Naive thymus-derived CD8-positive, alpha-beta T cell (primary cell): ENCODE measurements at places on chromosomes 7 and 10. TPM values are rescaled to one million over a fixed set of nuclear protein-coding genes. Genes with fewer than 3 reads are reported as not detected.

DNA sequence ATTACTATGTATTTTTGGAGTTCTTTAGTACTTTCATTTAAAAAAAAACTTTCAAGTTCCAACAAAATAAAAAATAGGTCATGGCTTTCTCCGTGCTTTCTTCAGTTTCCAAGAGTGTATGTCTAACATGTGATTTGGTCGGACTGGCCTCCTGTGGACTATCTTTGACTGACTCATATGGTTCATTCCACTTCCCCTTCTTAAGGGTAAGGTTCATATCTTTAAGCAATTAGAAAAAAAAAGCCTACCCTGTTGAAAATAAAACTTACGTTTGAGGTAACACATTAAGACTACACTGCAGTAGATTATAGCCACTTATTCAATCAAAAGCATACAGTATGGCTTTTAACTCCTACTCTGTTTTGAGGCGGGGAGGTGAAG lies 112.8 kb upstream of the AHR start:
- H3K27me3 ChIP-seq, result no peaks in the 10 kb centered on the region
- peak overlapping the region; percentile 40 for H3K27ac ChIP-seq

- no peak overlapping the region for H3K4me3 ChIP-seq
- no peaks in the 10 kb centered on the region for H3K36me3 ChIP-seq
- H3K27ac ChIP-seq, result no peak overlapping the region
Measured at GRCh38 chr7:46054272-46054671, 133.2 kb upstream of the IGFBP3 start.

LRRC18 gene
- not detected for total RNA-seq

PHTF2 gene
- total RNA-seq, result 12.3 TPM

DNA sequence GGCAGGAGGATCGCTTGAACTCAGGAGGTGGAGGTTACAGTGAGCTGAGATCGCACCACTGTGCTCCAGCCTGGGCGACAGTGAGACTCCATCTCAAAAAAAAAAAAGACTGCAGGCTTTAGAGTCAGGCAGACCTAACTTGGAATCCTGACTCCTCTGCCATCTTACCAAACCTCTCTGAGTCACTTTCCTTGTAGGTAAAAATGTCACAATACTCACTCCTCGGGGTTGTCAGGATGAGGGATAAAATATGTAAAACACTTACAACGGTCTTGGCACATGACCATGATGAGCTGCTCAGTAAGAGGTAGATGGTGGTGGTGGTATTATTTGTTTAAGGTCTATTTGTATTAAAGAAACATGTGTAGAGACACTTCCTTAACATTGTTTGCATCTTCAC lies 154.1 kb upstream of the PDE1C start:
- H3K27me3 ChIP-seq, result peaks cover 8% of the 10 kb centered on the region
- no peak overlapping the region for H3K4me3 ChIP-seq
- H3K27ac ChIP-seq, result no peak overlapping the region
- no peak for DNase-seq
- no peaks in the 10 kb centered on the region for H3K4me1 ChIP-seq

DNA sequence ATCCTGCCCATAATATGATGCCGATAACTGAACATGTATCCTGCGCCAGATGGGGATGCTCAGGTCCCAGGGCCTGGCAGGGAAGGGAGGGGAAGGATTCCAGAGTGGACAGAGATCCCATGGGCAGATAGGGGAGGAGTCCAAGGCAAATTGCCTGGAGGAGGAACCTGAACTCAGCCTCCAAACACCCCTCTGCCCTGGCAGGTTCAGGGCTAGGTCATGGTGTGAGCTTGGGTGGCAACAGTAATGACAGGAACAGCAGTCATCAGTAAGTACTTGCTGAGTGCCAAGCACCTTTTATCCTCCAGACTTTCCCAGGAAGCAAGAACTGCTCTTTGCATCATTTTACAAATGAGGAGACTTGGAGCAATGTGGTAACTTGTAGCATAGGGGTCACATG lies 3.8 kb upstream of the PALD1 start:
- no peak overlapping the region for H3K4me3 ChIP-seq
- H3K36me3 ChIP-seq, result no peaks in the 10 kb centered on the region
- DNase-seq, result no peak
- H3K4me1 ChIP-seq, result peaks cover 15% of the 10 kb centered on the region

DNA sequence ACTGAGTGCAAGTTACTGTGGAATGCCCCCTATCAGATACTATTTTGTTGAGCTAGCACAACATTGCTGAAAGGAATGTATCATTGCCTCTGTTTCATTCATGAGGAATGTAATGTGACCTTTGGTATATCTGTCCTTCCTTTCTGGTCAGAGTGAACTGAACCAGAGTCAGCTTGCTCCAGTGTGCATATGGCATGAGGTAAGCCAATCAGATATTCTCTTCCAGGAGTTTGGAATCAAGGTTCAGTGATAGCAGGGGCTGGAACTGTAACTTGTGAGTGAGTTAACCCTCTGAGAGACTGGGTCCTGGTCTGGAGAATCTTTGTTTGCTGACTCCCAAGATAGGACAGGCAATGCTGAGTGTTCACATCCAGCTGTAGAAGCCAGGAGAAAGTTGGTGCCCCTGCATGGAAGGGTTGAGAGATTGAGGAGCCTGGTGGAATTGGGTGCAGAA lies 45.3 kb upstream of the OSBPL3 start:
- H3K4me1 ChIP-seq, result peaks cover 20% of the 10 kb centered on the region
- no peaks in the 10 kb centered on the region for H3K36me3 ChIP-seq
- DNase-seq, result no peak
- H3K27me3 ChIP-seq, result peaks cover 2% of the 10 kb centered on the region
- H3K4me3 ChIP-seq, result no peak overlapping the region

DNA sequence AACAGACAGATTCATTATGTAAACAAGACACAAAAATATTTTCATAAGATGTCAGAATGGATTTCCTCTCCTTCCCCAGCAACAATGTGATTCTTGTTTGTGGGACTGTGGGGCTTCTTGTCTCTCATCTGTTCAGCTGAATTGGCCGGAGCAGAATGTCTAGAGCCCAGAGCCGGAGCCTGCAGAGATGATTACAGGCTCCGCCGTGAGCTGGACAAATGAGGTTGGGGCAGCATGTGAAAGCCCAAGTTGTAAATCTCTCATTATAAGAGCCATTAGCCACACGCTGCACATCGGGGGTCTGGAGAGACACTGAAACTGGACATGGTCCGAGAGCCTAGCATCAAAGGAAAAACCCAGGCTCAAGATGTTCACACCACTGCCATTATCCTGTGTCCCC lies 137.0 kb upstream of the ADAM12 start:
- H3K27me3 ChIP-seq, result peaks cover 10% of the 10 kb centered on the region
- no peak overlapping the region for H3K4me3 ChIP-seq
- no peak overlapping the region for H3K27ac ChIP-seq
- H3K36me3 ChIP-seq, result no peaks in the 10 kb centered on the region
- no peak for DNase-seq
- H3K4me1 ChIP-seq, result no peaks in the 10 kb centered on the region

UNCX gene
- not detected for total RNA-seq

GRCh38 chr7:10429511-10429910 lies 544.2 kb upstream of the PHF14 start:
- DNase-seq, result no peak
- no peaks in the 10 kb centered on the region for H3K27me3 ChIP-seq
- no peak overlapping the region for H3K27ac ChIP-seq
- no peak overlapping the region for H3K4me3 ChIP-seq
- H3K4me1 ChIP-seq, result no peaks in the 10 kb centered on the region
- H3K36me3 ChIP-seq, result no peaks in the 10 kb centered on the region

DNA sequence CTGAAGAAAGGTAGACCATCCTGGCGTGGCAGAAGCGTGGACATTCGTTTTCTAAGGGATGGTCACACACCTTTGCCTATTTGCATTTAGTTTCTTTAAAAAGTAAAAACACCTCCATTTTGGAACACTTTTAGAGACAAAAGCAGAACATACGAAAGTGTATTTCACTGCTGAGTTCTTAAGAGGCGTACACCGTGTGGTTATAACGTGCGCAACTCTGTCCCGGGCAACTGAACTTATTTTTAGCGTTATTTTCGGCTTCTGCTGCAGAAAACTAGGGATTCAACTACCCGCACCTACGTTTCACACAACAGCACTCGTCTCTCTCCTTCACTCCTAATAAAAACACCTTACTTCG lies 557 bp upstream of the LSM8 start:
- H3K36me3 ChIP-seq, result peaks cover 8% of the 10 kb centered on the region
- peaks cover 11% of the 10 kb centered on the region for H3K4me1 ChIP-seq
- peak overlapping the region; percentile 96 for H3K4me3 ChIP-seq
- H3K27ac ChIP-seq, result peak overlapping the region; percentile 99

- DNase-seq, result no peak
- no peak overlapping the region for H3K27ac ChIP-seq
- no peaks in the 10 kb centered on the region for H3K27me3 ChIP-seq
- no peaks in the 10 kb centered on the region for H3K36me3 ChIP-seq
- no peak overlapping the region for H3K4me3 ChIP-seq
- no peaks in the 10 kb centered on the region for H3K4me1 ChIP-seq
Measured at GRCh38 chr10:107545717-107546116, 381.2 kb upstream of the SORCS1 start.

GRCh38 chr7:122430710-122431109 lies 126.2 kb upstream of the FEZF1 start:
- no peaks in the 10 kb centered on the region for H3K4me1 ChIP-seq
- DNase-seq, result no peak
- no peaks in the 10 kb centered on the region for H3K36me3 ChIP-seq
- no peak overlapping the region for H3K4me3 ChIP-seq
- no peak overlapping the region for H3K27ac ChIP-seq
- no peaks in the 10 kb centered on the region for H3K27me3 ChIP-seq

DNA sequence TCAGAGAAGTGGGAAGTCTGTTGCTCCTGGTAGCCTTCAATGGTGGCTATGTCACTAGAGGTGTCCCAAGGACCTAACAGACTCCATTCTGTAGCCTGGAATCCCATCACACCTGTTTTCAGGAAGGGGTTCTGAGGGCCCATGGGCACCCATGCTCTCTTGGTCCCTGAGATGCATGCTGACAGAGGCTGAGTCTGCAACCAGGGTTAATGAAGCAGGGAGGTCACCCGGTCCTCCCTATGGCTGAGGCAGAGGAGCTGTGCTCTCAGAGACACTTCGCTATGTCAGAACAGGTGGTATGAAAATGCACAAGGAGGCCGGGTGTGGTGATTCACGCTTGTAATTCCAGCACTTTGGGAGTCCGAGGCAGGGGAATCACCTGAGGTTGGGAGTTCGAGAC lies 452.1 kb downstream of the TCERG1L start:
- no peak overlapping the region for H3K4me3 ChIP-seq
- no peak overlapping the region for H3K27ac ChIP-seq
- peaks cover 17% of the 10 kb centered on the region for H3K27me3 ChIP-seq
- no peaks in the 10 kb centered on the region for H3K36me3 ChIP-seq
- DNase-seq, result no peak
- H3K4me1 ChIP-seq, result no peaks in the 10 kb centered on the region

DNA sequence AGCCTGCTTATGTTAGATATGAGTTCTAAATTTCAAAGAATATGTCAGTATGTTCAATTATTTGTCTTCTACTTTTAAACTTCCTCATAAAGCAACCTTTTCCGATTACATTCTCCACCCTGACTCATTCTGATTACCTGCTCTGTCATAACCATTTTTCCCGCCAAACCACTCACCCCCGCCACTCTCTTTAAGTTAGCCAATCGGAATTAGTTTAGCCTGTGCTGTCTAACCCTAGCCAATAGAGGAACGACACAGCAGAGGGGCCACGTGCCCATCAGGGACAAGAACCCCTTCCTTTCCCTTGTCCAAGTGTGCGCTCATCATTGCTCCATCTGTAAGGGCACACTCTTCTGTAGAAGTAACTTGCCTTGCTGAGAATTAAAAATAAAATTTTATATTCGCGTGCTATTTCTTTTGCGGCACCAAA lies 91.4 kb downstream of the CCDC71L start:
- no peak for DNase-seq
- no peak overlapping the region for H3K27ac ChIP-seq
- H3K4me3 ChIP-seq, result no peak overlapping the region
- peaks cover 20% of the 10 kb centered on the region for H3K27me3 ChIP-seq
- no peaks in the 10 kb centered on the region for H3K36me3 ChIP-seq

DNA sequence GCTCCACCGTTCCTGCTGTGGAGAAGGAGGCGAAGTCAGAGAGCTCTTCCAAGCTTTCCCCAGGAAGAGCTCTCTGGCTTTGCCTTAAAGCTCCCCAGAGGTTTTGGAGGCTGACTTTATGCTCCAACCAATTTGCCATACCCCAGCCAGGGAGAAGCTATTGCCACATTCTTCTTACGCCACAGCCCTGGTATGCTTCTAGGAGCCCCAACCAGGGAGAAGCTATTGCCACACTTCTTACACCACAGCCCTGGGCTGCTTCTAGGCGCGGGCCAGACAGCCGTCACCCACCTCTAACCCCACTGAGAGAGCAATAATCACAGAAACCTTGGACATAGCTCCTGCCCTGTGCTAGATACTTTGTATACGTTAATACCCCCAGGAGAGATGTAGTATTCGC lies 951 bp downstream of the ELOVL3 start:
- peaks cover 18% of the 10 kb centered on the region for H3K4me1 ChIP-seq
- H3K4me3 ChIP-seq, result peak overlapping the region; percentile 80
- H3K36me3 ChIP-seq, result no peaks in the 10 kb centered on the region
- no peak overlapping the region for H3K27ac ChIP-seq

MOGAT3 gene
- total RNA-seq, result not detected

- H3K4me3 ChIP-seq, result no peak overlapping the region
- peaks cover 12% of the 10 kb centered on the region for H3K27me3 ChIP-seq
- DNase-seq, result no peak
- no peak overlapping the region for H3K27ac ChIP-seq
- no peaks in the 10 kb centered on the region for H3K36me3 ChIP-seq
- H3K4me1 ChIP-seq, result no peaks in the 10 kb centered on the region
Measured at GRCh38 chr7:113373863-113374262, 255.5 kb upstream of the SMIM30 start.

DNA sequence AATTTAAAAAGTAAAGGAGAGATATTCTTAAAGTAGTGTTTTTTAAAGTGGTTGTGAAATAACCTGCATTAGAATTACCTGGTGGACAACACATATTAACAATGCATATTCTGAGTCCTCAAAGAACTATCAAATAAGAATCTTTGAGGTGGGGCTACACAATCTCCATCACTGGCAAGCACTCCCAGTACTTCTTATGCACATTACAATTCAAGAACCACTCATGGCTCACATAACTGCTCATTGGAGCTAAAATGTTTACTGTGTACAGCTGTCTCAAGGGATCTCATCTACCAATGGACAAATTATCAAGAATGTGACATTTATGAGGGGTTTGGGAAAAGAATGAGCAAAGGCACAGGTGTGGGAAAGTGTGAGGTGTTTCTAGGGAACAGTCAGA lies 692.0 kb downstream of the PHTF2 start:
- DNase-seq, result no peak
- no peaks in the 10 kb centered on the region for H3K27me3 ChIP-seq
- H3K36me3 ChIP-seq, result no peaks in the 10 kb centered on the region
- no peaks in the 10 kb centered on the region for H3K4me1 ChIP-seq

OR9A2 gene
- 0.38 TPM for total RNA-seq

DNA sequence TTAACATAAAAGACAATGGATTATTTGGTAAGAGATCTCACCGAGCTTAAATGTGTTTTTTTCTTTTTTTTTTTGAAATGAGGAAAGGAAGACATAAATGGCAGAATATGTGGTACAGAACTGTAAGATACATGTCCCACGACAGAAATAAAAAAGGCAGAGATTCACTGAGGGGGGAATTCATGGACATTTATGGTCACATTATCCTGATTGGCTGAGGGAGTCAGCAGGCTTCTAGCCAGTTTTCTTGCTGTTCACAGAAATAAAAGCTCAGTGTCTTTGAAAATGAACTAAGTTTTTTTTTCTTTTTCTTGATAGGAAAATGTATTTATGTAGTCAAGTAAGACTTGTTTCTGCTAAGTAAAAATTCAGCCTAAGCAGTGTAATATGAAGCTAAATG lies 8.2 kb upstream of the FAS start:
- no peak for DNase-seq
- no peaks in the 10 kb centered on the region for H3K27me3 ChIP-seq
- H3K27ac ChIP-seq, result no peak overlapping the region
- peaks cover 6% of the 10 kb centered on the region for H3K4me1 ChIP-seq

CACNA2D1 gene
- not detected for total RNA-seq

CRHR2 gene
- total RNA-seq, result not detected
